ENCODE measurements at places on chromosomes 13 and 19.

- no peak for DNase-seq
These were observed 403.8 kb downstream of the SLITRK5 start for GRCh38 chr13:88074794-88075510.

GRCh38 chr19:47370045-47370611, 21.0 kb downstream of the DHX34 start:
- no peak for DNase-seq

- DNase-seq, result no peak
These were observed 17.6 kb downstream of the EMP3 start for GRCh38 chr19:48342841-48343540.

GRCh38 chr13:25190771-25191170, 18.7 kb upstream of the AMER2 start:
- DNase-seq, result no peak

DNA sequence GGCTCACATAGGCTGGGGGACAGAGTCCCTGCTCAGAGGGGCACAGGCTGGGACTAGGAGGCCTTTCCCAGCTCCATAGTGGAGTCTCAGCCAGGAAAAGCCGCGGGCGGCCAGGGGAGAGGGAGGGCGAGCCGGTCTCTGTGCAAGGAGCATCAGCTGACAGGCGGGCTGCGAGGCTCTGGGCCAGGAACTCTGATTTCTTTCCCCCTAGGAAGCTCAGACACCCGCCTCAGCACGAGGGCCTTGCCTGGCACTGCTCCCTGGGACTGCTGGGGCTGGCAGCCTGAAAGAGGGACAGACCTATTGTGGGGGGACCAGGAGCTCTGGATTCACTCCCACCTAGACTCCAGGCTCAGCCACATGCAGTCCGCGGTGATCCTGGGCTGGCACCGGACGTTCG, 2.2 kb upstream of the PLK5 start:
- DNase-seq, result no peak

- no peak for DNase-seq
These were observed 29.6 kb downstream of the EXOC3L2 start for GRCh38 chr19:45215391-45216191.

- no peak for DNase-seq
These were observed 199.0 kb downstream of the NUFIP1 start for GRCh38 chr13:44790289-44790688.

DNA sequence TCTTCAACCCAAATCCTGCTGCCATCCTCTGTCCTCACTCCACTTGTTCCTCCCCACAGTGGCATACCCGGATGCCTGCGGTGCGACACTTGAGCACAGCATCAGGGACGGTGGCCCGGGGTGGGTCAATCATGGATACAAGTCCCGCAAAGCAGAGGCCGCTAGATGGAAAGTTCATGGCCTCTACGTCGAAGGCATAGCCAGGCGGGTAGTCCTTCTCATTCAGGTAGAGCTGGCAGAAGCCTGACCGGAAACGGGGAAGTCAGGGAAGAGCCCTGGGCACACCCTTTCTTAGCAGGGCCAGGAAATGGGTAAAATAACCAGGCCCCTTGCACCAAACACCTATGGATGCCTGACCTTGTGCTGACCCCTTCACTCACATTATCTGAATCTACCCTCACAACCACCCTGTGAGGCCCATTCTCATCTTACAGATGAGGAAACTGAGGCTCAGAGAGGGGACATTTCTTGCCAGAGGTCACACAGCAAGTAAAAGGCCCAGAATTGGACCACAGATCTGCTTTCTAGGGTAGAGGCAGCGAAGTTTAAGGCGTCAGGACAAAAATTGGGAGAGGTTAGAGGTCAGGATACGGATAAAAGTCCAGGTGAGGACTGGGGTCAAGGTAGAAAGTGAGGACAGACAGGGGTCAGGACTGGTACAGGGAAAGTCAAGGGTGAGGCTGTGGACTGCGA, 6.5 kb downstream of the ATP4A start:
- DNase-seq, result no peak

DNA sequence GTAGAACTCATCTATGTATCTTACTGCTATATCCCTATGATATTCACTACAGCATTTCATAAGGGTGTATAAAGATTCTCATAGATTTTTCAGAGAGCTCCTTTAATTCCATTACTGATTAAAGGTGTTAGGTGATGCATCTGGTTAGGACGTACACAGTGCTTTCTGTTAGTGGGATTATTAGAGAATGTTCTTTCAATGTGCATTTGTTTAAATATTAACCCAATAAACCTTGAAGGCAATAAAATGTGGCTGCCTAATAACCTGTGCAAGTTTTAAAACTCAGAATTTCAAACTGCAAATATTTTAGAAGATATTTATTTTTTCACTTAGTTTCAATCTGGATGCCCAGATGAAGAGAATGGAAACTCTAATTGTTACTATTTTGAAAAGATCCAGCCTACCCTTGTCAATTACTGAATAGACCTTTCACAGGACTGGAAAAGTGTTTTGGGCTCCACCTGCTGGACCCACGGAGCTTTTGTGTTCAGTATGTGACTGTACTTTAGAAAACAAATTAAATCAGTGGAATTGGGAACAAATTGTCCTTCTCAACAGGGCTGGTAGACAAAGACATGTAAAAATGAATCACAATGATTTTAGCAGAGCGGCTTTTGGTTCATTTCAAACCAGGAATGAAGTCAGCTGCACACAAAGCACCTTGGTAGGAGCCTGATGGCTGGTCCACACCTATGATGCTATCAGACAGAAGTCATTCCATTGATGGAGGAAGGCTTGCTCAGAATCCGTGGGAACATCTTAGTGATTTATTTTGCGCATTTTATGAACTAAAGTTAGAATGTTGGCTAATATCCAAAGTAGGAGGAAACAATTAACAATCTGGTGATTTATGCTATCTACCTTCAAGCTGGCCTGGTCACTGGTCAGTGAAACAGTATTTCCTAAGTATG, 89.4 kb upstream of the RAP2A start:
- no peak for DNase-seq

- DNase-seq, result no peak
These were observed 699 bp downstream of the MEGF8 start for GRCh38 chr19:42325896-42326771.

GRCh38 chr13:114309806-114310410, 4.4 kb upstream of the CHAMP1 start:
- no peak for DNase-seq

- no peak for DNase-seq
These were observed 2.0 kb downstream of the LMTK3 start for GRCh38 chr19:48509467-48510194.

GRCh38 chr13:101655435-101655834, 203.0 kb downstream of the ITGBL1 start:
- DNase-seq, result no peak

GRCh38 chr13:51894239-51894638, 32.5 kb downstream of the CCDC70 start:
- no peak for DNase-seq

- no peak for DNase-seq
These were observed 948.8 kb upstream of the SLC10A2 start for GRCh38 chr13:104014803-104015645.

GRCh38 chr13:33927315-33927714, 109.4 kb downstream of the RFC3 start:
- DNase-seq, result no peak

Measured in stimulated activated CD8-positive, alpha-beta memory T cell treated with anti-CD3 and anti-CD28 coated beads, Interleukin-15, amount 100 ng/mL, for 4 hours (primary cell).